ENCODE measurements at places on chromosomes 2 and 18.

DNA sequence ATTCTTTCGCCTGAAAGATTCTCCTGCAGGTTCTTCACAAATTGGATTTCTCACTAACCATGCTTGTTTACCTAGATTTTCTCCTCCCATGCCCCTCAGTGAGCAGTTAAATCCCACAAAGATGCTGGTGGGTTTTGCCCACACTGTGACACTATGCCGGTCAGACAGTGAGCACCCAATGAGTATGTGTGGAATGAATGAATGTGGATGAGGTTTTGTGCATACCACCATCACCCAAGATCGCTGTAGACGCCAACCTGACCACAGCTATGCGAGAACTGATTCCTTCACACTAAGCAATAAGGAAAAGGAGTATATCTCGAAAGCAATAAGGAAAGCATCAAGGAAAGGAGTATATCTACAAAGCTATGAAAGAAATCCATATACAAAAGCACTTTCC, 116.7 kb downstream of the PID1 start:
- DNase-seq = no peak

GRCh38 chr18:62715436-62715758, at the start of gene PHLPP1:
TSS of gene PHLPP1 (plus strand) at chr18:62715541. CDS start at chr18:62715684, 143 bp downstream.
- DNase-seq = no peak

- DNase-seq = no peak
Measured at GRCh38 chr18:57930476-57930875, 113.5 kb upstream of the NEDD4L start.

DNA sequence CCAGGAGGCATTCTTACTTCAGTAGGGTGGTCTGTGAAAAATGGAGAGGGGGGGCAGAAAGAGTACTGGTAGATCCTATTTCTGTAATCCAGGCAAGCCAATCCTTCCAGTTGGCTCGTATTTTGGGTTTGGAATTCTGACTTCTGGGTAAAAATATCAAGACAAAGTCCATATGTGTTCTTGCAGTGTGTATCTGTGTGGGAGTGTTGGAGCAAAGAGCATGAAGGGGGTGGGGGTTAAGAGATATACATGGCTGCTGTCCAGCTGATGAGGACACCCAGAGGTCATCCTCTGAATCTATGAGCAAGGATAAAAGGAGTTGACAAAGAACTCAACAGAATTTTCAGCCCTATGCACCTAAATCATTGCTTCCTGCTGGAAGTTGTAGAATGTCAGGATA, 375.8 kb upstream of the PIK3C3 start:
- DNase-seq = no peak

DNA sequence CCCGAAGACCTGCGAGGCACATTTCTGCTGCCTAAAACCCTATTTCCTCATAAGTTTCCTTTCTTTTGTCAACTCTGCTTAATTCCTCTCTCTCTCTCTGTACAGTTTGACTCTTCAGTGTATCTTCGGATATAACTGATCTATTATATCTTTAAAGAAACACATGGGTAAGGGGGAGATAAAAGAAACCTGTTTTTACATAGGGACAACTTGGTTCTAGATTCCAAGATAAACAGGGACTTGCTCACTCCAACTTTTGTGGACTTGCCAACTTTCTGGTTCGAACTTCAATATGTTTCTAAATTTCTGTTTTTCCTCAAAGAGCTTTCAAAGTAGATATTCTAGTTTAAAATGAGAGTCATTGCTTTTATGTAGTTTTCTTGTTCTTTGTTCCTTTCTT, 182.7 kb upstream of the EPC2 start:
- no peak for DNase-seq

All from activated naive CD8-positive, alpha-beta T cell treated with anti-CD3 and anti-CD28 coated beads, Interleukin-2, amount 50 U/mL, for 16 hours (primary cell).